GM04503 (cell line): ENCODE measurements at places on chromosomes 2 and 18.

DNA sequence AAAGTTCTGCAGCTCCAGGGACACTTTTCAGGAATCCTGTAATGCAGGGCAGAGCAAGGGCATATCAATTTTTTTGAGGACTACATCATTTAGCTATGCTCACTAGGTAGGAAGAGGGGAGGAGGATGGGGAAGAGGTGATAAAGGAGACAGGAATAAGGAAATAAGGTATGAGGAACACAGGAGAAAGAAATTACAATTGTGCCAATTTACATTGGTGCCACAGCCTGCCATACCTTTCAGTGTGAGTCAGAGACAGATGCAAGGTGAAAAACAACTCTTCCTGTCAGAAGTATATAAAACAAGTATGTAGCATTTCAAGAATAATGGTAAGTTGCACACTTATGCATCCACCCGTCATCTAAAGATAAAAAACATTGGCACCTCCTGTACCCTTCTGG, 5.4 kb upstream of the MRPS9 start:
- no peak for DNase-seq

DNA sequence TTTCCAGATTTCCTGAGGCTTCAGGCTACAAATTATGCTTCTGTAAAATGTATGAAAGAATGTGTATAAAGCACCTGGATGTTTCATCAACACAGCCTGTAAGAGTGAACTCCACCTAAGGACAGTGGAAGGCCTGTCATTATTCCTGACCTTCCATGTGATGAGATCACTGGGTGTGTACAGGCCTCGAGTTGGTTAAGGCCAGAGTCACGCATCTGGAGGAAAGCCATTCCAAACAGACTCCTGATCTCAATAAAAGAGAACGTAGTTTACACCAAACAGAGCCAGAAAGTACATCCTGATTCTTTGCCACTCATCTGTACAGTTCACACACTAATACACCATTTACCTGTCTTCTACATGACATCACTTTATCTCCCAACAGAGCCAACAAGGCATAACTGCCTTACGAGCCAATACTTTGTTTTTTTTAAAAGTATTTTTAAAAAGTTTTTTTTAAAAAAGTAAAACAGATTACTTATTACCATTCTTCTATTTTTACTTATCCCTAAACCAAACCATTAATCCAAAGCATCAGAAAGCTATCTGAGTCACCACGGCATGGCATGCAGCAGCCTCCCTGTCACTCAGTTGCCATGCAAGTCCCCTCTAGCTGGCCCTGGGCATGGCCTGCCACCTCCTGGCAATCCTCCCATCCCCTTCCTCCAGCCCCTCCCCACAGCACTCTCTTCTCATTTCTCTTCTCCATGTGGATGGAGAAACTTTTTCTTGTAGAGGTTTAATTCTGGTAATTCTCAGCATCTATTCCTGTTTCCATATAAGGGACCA, 78.8 kb upstream of the TFCP2L1 start:
- peak; percentile 67 for DNase-seq

- DNase-seq, result no peak
These were observed 2.7 kb downstream of the KCTD18 start for GRCh38 chr2:200507179-200507578.

- DNase-seq, result no peak
These were observed 16.4 kb downstream of the PXDN start for GRCh38 chr2:1727796-1728474.

- no peak for DNase-seq
These were observed 257.3 kb upstream of the CXCR4 start for GRCh38 chr2:136375017-136375901.

DNA sequence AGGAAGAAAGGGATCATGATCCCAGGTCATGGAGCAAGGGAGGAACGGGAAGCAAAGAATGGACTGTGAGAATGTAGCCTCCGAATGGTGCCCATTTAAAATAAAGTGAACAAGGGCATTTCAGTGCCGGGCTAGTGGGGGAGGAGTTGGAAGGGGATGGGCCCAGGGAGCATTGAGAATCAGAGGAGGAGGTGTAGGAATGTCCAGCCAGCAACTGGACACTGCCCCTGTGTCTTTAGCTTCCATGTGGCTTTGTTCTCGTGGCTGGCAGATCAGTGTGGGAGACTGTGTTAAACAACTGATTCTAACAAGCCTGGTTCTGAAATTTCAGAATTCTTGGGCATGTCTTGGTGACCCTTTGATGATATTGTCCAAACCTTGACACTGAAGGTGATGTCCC, 1.4 kb upstream of the RNF103 start:
- no peak for DNase-seq

DNA sequence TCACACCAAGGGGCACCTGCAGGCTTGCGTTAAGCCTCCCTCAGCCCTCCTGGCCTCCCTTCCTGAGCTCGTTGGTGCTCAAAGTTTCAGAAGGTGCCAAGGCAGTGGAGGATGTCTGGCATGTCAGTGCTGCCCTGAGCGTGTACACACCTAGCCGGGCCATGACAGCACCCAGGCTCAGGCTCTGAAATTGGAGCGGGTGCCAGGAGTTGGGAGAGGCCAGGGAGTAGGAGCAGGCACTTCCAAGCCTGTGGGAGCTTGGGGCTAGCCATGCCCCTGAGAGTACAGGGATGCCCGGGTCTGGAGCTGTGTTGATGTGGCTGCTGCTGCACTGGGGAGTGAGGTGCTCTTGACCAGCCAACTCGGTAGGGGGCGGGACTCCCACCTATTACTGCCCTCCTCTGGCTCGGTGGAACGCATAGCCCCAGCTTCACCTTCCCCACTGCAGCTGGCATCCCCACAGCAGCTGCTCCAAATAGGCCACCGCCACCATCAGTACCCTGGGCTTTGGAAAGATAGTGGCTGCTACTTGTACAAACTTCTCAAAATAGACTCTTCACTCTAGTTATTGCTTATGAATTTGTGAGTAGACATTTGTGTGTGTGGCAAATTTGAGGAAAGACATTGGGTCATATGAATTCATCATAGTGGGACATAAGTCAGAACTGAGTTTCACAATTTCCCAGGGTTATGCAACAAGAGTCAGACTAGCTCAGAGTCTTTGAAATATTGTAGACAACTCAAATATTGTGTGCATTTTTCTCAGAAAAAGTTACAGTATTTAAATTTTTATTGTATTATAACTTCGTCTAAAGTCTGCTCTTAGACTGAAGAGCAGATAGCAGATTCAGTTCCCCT, 6.8 kb upstream of the PCARE start:
- DNase-seq, result no peak

- DNase-seq, result no peak
These were observed 164.5 kb downstream of the PMAIP1 start for GRCh38 chr18:60064271-60064670.
